ENCODE measurements at places on chromosomes 4 and X.

GRCh38 chr4:164997324-164997723 lies 19.9 kb upstream of the TRIM61 start:
- no peak for ATAC-seq

DNA sequence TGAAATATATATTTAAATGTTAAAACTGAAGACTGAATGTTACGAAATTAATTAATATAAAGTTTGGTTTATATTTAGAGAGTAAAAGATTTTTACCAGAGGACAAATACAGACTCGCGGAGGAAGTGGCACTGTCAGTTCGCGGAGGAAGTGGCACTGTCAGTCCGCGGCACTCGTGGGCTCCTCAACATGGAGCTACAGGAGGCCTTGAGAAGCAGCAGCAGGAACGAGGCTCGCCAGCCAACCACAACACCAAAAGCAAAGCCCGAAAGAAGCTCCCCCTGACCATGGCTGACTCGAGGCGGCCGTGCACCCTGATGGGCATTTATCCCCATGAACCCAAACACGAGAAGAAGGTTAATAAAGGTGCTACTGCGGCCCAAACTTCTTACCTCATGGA lies 125.3 kb upstream of the PABPC4L start:
- ATAC-seq = no peak

- ATAC-seq = no peak
These were observed 44.3 kb upstream of the DCLK2 start for GRCh38 chr4:150033901-150034300.

DNA sequence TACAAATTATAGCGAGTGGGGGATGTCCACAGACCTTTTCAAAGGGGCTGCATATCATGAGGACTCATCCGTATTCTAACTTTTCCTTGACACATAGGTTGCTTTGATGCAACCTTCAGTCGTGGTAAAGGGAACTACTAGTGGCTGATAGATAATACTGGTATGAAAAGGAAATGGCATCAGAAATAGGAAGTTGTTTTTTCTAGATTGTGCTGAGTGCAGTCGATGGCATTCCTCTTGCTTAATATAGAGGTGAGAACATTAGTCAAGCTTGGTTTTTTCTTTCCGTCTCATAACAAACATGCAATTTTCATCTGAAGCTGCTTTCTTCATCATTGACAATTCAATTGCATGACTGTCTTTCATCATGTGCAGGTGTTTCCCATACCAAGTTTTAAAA lies 16.6 kb downstream of the ENPEP start:
- no peak for ATAC-seq

DNA sequence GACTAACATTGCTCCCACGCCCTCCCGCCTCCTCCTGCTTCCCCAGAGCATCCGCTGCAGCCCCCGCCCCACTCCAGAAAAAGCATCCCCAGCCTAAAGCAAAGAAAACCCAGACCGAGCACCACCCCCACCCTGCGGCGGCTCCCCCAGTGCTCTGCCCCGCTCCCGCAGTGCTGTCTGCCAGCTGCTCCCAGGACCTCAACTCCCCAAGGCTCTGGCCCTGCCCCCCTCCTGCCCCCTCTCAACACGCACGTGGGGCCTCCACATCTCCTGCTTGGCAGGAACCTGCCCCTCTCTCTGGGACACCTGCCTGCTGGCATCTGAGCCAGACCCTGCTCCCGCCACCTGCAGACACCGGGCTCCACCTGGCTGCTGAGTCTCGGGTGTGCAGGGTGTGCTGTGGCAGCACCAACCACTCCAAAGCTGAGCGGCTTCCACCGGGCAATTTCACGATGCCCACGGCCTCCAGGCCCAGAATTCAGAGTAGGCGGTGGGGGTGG lies 79.4 kb downstream of the FAM53A start:
- ATAC-seq = peak; percentile 42

DNA sequence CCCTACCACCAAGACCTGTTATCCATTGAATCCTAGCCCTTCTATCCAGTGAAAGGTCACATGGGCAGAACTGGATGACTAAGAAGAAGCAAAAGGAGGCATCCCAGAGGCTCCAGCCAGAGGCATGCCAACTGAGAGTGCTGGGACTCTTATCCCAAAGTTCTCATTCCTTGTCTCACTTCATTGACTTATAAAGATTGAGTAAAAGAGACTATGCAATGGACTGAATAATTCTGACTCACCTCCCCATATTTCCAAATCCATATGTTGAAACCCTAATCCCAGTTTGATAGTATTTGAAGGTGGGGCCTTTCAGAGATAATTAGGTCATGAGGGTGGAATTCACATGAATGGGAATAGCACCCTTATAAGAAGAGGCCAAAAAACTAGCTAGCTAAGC lies 131.4 kb downstream of the COL25A1 start:
- no peak for ATAC-seq

GRCh38 chrX:2629316-2630007 lies 61.6 kb upstream of the CD99 start:
- ATAC-seq = no peak

DNA sequence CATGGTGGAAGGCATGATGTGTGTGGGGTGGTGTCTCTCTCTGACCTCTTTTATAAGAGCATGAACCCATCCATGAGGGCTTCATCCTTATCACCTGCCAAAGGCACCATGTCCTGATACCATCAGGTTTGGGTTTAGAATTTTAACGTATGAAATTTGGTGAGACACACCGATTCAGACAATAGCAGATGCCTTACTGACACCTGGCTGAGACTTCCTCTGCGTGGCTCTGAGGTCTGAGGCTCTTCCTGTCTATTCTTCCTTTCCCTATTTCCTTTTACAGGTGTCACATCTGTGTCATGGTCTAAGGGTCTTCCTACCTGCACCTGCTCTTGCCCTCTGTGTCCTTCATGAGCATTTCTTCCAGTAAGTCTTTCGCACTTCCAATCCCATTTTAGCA lies 320.7 kb upstream of the CLNK start:
- no peak for ATAC-seq

All from SK-N-SH treated with all-trans-retinoic acid at 6 μM for 48 hours (cell line).